ENCODE measurements at places on chromosomes 1 and 21.
A peak's percentile ranks its signal among the peaks of the same experiment; 100 is the strongest.

DNA sequence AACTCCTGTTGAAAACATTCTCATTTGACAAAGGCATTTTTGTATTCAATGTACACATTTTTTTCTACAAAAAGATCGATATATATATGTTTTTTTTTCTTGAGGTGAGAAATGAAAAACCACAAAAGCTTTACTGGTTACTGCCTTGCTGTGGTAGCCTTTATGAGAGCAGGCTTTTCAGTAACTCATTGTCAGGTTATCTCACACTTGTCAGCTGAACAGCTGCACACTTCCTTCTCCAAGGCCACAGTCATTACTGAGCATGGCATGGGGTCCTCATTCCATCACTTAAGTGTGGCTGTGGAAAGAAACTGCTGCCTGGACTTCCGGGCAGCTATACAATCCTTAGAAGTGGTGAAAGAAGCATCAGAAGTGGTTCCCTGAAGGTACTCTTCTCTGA, 169.3 kb upstream of the ZP4 start:
- DNase-seq, result no peak

DNA sequence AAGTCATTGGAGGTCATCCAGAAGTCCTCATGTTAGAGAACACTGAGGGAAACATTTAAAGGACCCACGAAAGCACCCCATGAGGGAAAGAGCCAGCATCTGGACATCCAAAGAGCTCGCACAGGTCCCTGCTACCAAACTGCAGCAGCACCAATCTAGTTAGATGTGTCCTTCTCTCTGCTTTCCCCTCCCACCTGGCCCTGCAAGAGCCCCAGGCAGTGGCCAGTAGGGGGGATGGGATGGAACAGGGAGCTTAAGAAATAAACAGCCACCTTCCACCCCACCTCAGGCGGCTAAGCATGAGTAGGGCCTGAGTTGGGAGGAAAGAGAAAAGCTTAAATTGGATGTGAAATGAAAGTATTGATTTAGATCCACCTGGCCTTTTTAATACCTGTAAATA, 175.9 kb upstream of the KCND3 start:
- DNase-seq, result no peak

DNA sequence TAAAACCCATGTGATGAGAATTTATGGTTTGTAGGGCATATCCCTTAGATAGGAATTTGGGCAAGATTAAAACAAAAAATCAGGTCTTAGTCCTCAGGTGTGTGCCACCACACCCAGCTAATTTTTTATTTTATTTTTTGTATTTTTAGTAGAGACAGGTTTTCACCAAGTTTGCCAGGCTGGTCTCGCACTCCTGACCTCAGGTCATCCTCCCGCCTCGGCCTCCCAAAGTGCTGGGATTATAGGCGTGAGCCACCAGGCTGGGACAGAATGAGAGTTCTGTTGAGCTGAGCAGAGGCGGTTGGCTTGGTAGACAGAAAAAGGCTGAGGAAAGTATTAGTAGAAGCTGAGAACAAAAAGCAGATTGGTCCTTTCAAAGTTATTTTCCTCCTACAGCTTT, 43.8 kb upstream of the EDARADD start:
- DNase-seq, result no peak

DNA sequence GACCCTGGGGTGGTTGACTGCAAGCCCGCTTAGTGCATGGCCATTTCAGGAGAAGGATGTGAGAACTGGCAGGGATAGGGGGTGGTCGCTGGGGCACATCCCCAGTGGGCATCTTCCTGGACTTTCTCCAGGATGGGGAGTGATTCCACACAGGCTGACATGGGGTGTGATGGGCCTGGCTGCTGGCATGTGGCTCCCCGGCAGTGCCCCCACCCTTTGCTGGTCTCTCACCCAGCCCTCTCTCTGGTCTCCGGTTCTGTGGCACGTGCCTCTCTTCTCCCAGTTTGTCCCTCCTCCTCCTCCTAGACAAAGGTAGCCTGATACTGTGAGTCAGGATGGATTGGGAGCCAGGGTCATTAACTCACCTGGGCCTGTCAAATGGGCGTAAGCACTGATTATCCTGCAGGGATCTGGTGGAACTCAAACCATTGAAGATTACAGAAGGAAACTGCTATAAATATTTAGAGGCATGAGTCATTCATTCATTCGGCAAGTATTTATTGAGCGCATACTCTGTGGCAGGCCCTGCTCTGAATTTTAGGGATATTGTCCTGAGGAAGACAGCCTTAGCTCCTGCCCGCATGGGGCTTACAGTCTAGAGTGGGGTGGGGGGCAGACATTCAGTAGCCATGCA, 23.6 kb upstream of the EPS8L3 start:
- no peak for DNase-seq

DNA sequence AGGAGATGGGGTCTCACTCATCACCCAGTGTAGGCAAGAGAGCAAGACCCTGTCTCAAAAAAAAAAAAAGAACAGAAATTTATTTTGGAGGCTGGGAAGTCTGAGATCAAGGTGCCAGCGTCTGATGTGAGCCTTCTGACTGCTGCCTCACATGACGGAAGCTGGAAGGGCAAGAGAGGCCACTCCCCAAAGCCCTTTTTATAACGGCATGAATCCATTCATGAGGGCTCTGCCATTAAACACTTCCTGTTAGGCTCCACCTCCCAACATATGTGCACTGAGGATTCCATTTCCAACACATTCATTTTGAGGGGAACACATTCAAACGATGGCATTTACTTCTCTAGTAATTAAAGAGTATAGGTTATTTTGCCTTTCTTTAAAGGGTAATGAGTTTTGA, 50.9 kb upstream of the C1orf198 start:
- no peak for DNase-seq

DNA sequence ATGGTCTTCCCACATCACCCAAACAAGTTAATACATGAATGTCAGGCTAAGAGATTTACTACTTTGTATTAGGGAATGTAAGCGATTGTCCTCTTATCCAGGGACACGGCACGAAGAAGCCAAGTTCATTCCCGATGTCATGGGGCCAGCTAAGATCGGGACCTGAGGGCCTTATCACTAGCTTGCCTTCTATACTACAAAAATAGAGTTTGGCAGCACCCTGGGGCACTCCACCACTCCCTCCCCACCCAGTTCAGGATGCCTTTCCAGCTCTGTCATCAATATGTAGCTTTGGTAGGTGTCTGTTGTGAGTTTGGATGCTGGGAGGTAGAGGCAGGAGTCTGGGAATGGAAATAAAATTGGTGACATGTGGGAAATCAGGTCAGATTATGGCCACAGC, 197.5 kb downstream of the ATG4C start:
- DNase-seq, result no peak

DNA sequence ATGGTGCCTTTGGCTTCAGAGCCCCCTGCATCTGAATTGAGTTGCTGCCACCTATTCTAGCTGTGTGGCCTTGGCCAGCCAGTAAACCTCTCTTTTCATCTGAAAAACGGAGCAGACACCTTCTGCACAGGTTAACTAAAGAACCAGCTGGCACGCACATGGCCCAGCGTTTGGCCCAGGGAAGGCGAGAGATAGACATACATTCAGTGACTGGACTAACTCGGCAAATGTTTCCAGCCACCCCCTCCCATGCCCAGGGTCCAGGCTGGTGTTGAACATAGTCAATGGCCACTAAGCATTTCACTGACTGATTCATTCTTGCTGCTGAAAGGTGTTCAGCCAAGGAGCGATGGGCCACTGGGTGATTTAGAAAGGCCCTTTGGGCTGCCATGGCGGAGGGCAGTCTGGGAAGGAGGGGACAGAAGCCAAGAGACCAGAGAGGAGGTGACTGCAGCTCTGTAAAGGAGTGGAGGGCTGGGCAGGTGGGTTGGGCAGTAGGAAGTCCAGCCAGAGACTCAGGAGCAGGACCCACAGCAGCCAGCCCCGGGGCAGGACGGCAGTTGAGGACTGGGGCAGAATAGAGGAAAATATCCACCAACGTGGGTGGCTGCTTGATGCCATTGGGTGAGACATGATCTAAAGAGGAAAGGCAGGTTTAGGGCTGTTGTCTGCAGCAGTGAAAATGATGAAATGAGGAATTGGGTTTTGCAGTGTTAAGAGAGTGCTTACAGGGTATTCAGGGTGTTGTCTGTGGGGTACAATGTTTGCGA, 184.3 kb downstream of the HIVEP3 start:
- DNase-seq, result no peak

DNA sequence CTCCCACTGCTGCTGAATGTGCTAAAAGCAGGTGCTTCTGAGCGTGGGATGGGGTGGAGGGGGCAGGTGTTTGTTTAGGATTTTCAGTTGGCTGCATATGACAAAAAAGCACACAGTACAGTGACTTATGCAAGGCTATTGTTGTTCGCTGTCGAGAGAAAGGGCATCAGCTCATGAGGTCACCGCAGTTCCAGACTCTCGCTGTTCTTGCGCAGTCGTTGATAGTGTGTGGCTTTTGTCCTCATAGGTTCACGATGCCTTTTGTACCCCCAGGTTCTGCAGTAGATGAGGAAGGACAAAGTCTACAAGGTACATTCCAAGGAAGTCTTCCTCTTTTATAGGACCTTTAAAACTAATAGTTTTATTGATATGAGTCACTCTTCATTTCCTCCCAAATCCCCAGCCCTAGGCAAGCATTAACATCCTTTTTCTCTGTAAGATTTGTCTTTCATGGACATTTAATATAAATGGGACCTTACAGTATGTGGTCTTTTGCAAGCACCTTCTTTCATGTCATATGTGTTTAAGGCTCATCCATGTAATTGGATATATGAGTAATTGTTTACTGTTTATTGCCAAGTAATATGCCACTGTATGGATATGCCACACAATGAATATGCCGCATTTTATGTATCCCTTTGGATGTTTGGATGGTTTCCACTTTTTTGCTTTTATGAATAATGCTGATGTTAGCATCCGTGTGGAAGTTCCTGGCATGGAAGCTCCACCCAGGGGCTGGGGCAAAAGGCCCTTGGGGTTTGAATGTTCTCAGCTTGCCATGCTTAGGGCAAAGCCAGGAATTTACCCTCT, 14.5 kb upstream of the NLRP3 start:
- DNase-seq, result peak; percentile 94

GRCh38 chr1:242132121-242132817, 133.4 kb upstream of the MAP1LC3C start:
- DNase-seq, result no peak

DNA sequence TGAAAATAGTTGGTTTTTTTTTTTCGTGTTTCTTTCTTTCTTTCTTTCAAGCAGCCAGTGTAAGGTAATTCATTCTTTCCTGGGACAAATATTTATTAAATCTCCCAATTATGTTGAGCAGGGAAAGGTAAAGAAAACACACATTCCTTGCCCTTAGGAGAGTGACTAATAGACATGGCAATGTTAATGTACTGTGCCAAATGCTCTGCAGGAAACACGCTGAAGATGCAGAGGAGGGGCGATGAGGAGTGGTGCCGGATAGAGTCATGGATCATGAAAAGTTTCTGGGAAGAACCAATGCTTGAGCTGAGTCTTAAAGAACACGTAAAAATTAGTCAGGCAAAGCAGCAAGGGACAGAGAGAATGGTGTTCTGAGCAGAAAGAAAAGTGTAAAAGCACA, 199.2 kb downstream of the DNM3 start:
- DNase-seq, result no peak

DNA sequence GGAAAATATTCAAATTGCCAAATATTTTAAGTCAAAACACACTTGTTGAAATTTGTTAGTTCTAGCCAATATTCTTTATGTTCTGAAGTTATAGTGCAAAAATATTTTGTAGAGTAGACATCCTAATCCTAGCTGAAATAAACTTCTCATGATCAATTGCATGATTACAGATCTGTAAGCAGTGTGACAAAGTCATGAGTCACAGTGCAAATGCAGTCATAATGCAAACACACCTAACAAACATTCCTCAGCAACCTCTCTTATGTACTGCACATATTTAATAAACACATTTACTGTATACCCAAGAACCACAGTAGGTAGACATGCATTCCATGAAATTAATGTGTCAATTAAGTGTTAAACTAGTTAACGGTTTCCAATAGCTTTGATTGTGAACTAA, 1857.4 kb downstream of the NCAM2 start:
- DNase-seq, result no peak

GRCh38 chr1:25875154-25875855, at the start of gene PAQR7:
Gene PAQR7, minus strand, starts transcription at chr1:25875708. Its CDS starts 11,869 bp downstream, at chr1:25863839.
- peak; percentile 59 for DNase-seq

GRCh38 chr1:212651977-212652376, 43.4 kb downstream of the ATF3 start:
- DNase-seq, result no peak

DNA sequence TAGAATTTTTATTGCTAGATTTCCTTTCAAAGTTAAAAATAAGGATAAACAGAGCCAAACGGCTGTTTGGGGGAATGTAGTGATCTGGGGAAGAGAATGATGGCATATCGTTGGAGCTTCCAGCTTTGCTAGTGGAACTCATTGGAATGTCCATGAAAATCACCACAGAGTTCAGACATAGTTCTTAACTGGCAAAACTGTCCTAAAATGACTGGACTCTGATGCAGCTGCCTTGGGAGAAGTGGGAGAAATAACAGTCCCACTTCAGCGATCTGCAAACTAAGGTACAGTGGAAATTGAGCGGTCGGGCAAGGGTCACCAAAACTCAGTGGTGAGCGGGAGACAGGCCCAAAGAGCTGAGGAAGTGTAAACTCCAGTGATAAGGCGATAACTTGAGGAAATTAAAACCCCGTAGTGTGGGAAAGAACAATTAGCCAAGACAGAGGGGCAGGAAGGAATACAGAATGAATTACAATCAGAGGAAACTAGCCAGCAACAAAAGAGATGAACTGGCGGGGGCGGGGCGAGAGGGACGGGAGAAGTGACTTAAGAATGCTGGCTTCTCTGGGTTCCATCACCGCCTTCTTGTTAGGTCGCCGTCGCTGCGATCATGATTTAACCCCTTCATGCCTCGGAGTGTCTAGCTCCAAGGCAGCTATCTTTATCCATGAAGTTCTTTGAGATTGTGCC, 89.8 kb upstream of the ARHGAP29 start:
- no peak for DNase-seq

- peak; percentile 33 for DNase-seq
Measured at GRCh38 chr1:87940421-87940820, 611.7 kb downstream of the LMO4 start.

DNA sequence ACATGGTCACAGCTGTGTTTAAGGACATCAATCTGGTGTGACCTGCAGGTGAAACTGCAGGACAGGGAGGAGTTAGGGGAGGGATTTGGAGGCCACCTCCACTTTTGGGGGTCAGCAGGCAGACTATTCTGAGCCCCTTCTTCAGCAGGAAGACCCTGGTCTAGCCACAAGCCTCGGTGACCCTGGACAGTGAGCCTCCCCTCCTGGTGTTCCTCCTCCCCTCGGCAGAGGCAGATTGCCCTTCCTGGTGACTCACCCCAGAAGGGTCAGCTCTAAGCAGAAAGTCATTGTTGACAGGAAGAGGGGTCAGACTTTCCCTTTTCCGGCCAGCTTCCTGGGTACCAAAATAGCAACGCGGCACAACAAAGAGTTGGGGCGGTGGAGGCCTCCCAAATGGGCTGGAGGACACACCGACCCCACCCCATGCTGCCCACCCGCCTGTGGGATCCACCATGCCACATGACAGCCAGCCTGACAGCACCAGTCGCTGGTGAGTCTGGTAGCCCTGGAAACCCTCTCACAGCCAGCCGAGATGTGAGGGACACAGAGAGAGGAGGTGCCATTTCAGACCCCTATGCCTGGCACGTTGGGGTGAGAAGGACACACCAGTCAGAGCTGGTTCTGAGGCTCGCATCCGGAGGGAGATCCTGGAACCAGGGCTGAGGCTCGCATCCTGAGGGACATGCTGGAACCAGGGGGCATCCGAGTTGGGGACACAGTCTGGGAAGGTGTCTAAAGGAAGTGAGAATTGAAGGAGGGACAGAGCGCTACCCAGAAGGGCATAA, 14.7 kb upstream of the CSF1 start:
- DNase-seq, result no peak

GRCh38 chr1:235918032-235918431, 51.3 kb upstream of the LYST start:
- DNase-seq, result peak; percentile 82

- DNase-seq, result no peak
Measured at GRCh38 chr1:10754568-10755329, 41.7 kb downstream of the CASZ1 start.
